HAP-1 (cell line): ENCODE measurements at places on chromosomes 11 and 22.

- no peak for DNase-seq
Observed at GRCh38 chr11:73750228-73750627, 10.6 kb downstream of the RAB6A start.

- peak; percentile 22 for DNase-seq
Observed at GRCh38 chr22:44669561-44669976, 32.4 kb upstream of the PRR5 start.

DNA sequence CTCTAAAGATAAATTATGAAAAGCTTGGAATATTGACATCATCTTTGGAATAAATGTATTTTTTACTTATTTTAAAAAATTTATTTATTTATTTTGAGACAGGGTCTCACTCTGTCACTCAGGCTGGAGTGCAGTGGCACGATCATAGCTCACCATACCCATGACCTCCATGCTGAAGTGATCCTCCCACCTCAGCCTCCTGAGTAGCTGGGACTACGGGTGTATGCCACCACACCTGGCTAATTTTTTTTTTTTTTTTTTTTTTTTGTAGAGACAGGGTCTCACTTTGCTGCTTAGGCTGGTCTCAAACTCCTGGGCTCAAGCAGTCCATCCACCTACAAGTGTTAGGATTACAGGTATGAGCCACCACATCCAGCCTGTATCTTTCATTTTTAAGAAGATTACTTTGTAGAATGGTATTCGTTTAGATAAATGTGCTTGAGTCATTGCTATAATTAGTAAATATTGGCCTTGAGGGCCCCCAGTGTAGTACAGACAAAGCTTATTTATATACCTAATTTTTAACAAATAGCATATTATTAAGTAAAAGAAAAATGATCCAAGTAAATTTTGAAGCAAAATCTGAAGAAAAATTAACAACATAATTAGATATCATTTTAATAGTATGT lies 8.5 kb downstream of the SWAP70 start:
- DNase-seq = no peak

DNA sequence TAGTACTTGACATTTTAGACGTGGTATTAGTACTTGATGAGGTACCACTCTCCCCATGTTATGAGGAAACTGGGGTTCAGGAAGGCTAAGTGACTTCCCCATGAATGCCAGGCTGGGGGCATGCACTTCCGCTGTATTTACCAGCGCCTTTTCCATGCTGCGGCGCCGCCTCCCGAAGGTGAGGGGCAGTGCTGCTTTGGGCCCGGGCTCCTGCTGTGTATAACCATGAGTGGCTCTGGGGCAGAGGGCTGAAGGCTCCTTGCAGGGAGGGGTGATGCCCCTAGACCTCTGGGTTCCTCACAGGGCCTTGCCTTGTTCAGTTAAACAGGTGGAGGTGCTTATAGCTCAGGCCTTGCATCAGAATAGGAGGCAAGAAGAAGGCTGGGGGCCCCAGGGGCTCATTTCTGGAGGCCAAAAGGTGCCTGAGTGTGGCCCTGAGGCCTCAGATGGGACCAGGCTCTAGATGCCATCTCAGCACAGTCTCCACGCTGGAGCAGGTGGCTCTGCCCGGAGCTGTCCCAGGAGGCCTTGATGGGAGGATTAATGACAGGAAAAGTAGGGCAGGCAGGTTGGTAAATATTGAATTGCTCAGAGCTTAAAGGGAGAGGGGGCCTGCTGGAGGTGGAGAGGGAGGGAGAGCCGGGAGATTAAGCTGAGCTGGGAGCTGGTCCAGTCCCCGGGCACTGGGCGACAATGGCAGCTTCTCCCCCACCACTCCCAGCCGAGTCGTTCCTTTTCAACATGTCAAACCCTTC lies 129.6 kb downstream of the CEP164 start:
- DNase-seq = no peak

DNA sequence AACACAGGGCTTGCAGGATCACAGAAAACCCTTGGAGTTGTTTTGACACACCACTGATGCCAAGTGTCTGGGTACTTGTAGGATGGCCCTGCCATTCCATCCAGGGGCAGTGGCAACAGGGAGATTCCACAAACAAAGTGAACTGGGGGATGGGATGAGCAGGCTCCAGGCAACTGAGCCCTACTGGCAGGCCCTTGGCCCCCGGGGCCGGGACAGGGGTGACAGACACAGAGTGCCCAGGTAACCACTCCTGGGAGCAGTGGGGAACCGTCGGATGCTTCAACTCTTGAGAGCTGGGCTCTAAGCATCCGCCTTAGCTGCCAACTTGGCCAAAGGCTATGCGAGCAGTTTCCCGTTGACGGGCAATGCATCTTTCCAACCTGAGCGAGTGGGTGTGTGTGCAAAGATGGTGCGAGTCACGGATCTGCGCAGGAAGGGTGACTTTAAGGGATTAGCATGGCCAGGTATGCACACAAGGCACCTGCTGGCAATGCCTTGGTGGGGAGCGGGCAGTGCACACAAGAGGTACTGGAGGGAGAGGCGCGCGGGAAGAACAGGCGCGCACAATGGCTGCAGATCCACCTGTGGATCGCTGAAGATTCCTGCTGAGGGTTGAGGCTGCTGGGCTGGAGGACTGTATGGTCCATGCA lies 83.1 kb upstream of the PRODH start:
- no peak for DNase-seq

- DNase-seq = no peak
Observed at GRCh38 chr11:98657711-98658110, 363.0 kb upstream of the CNTN5 start.

DNA sequence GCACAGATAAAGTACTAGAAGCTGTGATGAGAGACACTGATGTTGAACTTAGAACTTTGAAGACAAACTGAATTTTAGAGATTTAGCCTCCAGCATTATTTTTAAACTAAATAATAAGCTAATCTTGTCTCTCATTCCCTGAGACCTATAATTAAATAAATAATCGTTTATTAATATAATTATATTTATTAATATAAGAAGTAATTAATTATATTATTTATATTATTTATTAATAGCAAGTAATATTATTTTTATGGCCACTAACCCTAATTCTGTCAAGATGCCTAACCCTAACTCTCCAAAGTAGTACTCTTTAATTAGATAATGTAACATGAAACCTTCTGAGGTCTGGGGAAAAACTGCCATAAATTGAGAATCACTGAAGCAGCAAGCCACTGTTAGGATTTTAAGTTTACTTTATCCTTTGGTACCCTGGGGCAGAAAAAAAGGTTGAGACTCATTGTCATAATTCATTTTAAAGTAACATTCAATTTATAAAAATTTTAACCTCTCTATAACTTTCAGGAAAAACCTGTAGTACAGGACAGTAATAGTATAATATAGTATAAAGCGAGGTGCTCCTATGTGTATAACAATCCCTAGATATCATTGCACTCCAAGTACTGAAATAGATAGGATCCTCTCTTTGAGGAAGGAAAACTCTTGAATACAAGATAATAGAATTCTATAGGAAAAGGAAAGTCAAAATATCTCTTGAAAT lies 85.4 kb downstream of the TTC28 start:
- DNase-seq = no peak

- no peak for DNase-seq
Observed at GRCh38 chr11:72241291-72241781, 2.6 kb downstream of the PHOX2A start.

DNA sequence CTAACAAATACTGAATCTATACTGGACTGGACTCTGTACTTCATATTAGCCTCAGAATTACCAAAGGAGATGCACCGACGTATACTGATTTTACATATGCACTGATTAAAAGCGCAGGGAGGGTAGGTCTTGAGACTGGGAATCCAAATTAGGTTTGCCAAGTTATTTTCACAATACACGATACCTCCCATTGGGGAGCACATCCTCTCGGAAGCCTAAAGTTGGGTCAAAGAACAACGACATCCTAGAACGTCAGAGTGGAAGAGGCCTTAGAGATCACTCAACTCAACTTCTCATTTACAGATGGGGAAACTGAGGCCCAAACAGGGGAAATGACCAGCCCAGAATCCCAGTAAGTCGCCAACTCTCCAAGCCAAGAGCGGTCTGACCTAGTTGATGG lies 626 bp downstream of the DNAL4 start:
- DNase-seq = no peak

GRCh38 chr11:124892146-124892545 lies 5.5 kb downstream of the ROBO4 start:
- DNase-seq = no peak

- DNase-seq = no peak
Observed at GRCh38 chr22:30185129-30185528, 61.4 kb downstream of the LIF start.

GRCh38 chr11:1863352-1864216 lies 10.7 kb downstream of the LSP1 start:
- DNase-seq = peak; percentile 7
